H1 (cell line): ENCODE measurements at places on chromosomes 16 and 17. TPM values are rescaled to one million over a fixed set of nuclear protein-coding genes. Genes with fewer than 3 reads are reported as not detected.

DNA sequence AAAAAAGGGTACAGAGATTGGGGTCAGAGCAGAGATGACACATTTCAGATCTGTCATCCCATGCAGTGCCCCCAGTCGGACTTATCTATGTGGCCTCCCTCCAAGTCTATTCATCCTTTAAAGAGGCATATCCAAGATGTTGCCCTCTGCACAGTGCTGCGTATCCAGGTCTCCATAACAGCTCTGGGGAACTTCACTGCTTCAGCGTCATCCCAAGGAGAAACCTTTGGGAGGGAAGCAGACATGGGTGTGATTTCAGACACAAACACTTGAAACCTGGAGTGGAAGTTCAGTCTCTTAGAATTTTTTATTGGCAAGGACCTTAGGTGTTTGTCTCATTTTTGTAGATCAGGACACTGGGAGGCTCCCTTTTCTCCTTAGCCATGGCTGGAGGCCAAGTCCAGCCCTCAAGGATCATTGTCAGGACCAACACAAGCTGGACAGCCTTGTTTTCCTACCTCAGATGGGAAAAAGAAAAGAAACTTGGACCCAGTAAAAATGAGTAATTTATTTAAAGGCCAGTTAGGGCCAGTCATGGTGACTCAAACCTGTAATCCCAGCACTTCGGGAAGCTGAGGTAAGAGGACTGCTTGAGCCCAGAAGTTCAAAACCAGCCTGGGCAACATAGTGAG is 23.9 kb upstream of the NLK start:
- no peak for DNase-seq
- H3K4me3 ChIP-seq: no peak overlapping the region
- H3K36me3 ChIP-seq: no peaks in the 10 kb centered on the region
- no peaks in the 10 kb centered on the region for H3K4me1 ChIP-seq

DNA sequence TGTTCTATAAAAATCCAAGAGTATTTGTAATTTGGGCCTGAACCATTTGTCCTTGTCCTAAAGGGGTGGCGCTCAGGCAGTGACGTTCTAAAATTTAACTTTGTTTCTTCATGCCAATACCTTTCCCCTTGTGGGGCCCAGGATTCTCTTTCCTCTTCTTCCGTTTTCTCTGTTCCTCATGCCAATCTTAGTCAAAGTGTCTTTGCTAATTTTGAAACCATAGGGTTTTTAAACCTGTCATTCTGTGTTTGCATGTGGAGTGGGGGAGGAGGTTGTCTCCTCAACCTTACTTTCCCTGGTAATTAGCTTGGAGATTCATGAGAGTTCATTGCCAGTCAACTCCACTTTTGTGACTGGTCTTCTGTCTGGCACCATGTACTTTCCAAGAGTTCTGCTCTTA is 337.1 kb downstream of the MAF start:
- DNase-seq: no peak
- H3K36me3 ChIP-seq: no peaks in the 10 kb centered on the region
- H3K27me3 ChIP-seq: no peaks in the 10 kb centered on the region
- H3K4me1 ChIP-seq: no peaks in the 10 kb centered on the region
- H3K4me3 ChIP-seq: no peak overlapping the region

DNA sequence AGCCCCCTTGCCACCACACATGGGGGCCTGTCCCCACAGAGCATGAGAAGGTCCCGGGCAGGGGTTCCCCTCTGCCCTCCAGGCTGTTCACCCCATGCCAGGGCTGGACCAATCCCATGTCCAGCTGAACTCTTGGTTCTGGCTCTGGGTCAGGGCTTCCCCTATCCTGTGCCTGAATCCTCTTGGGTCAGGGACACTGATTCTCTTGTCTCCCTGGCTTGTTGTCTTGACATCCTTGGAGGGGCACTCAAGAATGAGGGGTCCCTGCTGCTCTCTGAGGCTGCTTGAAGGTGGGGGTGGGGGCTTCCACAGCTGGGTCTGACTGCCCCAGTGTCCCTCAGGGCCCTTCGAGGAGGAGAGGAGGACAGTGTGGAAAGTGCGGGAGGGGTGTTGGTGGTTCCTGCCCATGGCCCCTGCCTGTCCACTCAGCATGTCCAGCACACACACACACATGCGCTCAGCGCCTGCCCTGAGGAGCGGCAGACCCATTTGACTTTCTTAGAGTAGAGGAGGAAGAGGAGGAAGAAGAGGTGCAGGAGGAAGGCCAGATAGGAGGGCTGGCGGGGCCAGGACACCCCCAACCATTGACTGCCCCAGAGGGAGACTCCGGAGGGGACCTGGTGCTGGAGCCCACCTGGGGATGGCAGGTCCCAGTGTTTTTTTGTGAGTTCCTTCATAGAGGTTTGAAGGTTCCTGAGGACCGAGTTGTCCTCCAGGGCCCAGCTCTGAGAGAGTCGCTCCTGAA is 47.0 kb downstream of the TNFRSF13B start:
- H3K4me1 ChIP-seq: 0 out of 2 replicates have a peak, but pooled peaks cover 4% of the 10 kb centered on the region
- DNase-seq: no peak
- H3K36me3 ChIP-seq: no peaks in the 10 kb centered on the region
- H3K27ac ChIP-seq: no peak overlapping the region
- H3K27me3 ChIP-seq: no peaks in the 10 kb centered on the region

GRCh38 chr17:41864836-41865595 is at the start of gene KLHL11:
KLHL11 (minus strand) TSS chr17:41865423; CDS start chr17:41865370, 53 bp downstream.
- H3K27me3 ChIP-seq: no peaks in the 10 kb centered on the region
- H3K4me3 ChIP-seq: peak within 1 kb of the TSS; percentile 91
- H3K36me3 ChIP-seq: peaks cover 11% of the 10 kb centered on the region

DNA sequence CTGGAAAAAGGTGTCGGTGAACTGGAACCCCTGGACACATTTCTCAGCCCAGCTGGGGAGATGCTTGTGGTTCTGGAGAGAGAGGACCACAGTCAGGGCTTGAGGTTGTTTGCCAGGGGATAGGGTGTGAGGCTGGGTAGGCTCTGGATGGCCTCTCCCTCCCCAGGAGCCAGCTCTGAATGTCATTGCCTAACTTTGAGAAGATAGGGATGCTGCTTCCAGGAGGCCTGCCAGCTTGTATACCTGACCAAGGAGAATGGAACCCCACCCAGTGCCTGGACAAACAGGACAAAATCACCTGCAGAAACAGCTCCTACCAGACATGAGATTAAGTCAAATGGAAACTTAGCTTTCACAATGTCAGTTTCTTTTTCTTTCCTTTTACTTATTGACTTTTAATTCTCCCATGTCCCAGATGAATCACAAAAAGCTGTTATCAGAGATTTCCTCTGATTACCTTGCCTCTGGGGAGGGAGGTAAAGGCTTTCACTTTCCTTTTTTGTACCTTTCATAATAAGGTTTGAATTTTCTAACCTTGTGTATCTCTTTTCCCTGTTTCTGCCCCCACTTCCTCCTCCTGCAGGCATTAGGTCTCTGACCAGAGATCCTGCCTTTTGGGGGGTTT is 29.8 kb upstream of the PLLP start:
- no peaks in the 10 kb centered on the region for H3K27me3 ChIP-seq
- no peak for DNase-seq
- peaks cover 3% of the 10 kb centered on the region; the same call in 1 of the 2 replicates for H3K4me1 ChIP-seq
- no peak overlapping the region for H3K4me3 ChIP-seq
- H3K36me3 ChIP-seq: no peaks in the 10 kb centered on the region
- no peak overlapping the region for H3K27ac ChIP-seq

- H3K27me3 ChIP-seq: no peaks in the 10 kb centered on the region
- peaks cover 7% of the 10 kb centered on the region for H3K4me1 ChIP-seq
- peak; percentile 56 for DNase-seq
- H3K27ac ChIP-seq: no peak overlapping the region
These were observed 90.3 kb downstream of the KATNIP start for GRCh38 chr16:27640277-27640600.

DNA sequence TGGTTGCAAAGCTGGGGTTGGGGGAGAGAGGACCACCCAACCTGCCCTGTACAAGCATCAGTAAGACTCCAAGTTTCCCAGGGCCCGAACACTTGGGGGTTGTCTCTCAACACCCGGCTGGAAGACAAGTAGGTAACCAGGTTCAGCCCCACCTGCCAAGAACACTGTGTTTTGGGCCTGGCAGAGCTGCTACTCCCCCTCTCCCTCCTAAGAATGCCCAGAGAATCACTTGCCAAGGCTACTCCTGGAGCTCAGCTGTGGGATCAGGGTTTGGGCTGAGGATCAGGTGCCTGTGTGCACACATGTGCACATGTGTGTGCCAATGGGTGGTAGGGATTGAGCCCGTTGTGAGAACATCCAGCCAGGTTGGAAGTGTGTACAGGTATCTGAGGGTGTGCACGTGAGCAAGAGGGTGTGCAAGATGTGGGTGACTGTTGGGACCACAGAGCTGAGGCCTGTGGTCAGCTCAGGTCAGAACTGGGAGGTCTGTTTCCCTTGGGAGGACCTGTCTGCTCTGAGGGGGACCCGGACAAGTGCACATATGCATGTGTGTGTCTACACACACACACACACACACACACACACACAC is 2.3 kb downstream of the HSD11B2 start:
- peaks cover 9% of the 10 kb centered on the region; the same call in 1 of the 2 replicates for H3K36me3 ChIP-seq
- H3K27ac ChIP-seq: no peak overlapping the region
- H3K27me3 ChIP-seq: no peaks in the 10 kb centered on the region
- DNase-seq: no peak
- H3K4me3 ChIP-seq: no peak overlapping the region

DNA sequence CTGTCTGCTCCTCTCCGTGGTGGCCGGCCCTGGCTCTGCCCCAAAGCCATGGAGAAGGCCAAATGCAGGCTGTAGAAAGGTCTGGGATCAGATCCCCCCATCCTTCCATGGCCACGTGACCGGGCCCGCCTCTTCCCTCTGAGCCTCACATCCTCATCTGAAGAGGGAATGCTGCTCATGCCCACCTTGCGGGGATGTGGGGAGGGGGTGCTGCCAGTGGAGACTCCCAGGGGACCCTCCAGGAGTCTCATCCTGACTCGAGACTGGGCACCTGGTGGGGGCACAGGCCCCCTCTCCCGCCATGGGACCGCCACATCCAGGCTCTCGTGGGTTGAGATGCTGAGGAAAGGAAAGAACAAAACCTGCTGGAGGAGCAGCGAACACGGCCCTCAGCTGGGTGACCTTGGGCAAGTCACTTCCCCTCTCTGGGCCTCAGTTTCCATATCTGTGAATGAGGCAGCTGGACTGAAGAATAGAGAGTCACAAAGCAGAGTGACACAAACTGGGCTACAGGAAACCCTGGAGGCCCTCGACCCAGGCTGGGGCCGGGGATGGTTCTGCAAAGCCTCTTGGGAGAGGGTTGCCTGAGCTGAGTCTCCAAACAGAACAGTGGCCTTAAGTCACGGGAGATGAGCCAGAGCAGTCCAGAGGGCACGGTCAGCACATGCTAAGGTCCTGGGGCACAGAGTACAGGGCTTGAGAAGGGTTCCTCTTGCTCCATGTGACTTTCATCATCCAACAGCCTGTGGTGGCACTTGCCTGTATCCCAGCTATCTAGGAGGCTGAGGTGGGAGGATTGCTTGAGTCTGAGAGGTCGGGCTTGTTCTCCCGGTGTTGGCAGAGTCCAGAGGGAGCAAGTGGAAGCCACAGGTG is 30.1 kb downstream of the SOCS1 start:
- no peak for DNase-seq
- H3K27ac ChIP-seq: no peak overlapping the region
- no peaks in the 10 kb centered on the region for H3K4me1 ChIP-seq
- no peaks in the 10 kb centered on the region for H3K36me3 ChIP-seq
- H3K27me3 ChIP-seq: no peaks in the 10 kb centered on the region

DNA sequence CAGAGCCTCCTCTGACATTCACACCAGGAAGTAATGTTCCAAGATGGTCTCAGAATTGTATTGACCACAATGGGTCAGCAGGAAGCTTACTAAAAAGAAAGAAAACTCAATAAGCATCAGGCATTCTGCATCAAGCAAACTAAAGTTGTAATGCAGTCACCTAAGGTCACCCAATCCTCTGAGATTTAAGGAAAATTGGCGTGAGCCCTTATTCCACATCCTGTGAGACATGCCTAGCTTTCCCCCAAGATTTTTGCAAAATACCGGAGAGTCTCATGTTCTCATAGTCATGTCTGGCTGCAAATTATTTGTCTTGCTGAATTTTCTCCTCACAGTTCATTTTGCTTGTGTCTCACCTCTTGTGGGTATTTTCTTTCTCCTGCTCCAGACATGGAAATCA is 417.1 kb upstream of the SOX9 start:
- H3K4me1 ChIP-seq: no peaks in the 10 kb centered on the region
- H3K27ac ChIP-seq: no peak overlapping the region
- no peak overlapping the region for H3K4me3 ChIP-seq
- no peaks in the 10 kb centered on the region for H3K27me3 ChIP-seq
- DNase-seq: no peak
- H3K36me3 ChIP-seq: no peaks in the 10 kb centered on the region

DNA sequence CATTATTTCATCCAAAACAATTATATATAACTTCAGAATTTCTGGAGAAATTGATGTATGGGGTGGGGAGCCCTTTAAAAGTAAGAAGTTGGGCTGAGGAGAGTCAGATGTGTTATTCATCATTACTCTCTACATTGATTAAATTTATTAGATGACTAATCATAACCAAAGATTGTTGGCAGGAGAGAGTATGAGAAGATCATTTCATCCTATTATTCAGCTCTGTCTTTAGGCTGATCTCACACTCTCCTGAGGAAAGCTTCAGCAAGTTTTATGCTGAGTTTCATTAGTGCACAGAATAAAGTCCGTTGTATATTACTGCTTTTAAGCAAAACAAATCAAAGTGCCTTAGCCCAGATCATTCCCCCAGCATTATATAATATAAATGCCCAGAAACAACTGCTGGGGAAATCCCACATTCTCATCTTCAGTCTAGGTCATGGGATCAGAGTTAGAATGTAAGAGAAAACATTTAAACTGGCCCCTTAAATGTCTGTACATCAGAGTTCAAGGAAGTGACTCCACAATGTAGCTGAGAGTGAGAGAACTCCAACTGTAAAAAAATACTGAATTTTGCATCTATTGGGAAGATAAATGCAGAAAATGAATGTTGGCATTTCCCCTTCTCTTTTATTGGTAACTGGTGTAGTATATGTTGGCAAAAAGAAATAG is 130.1 kb upstream of the HLF start:
- H3K27ac ChIP-seq: no peak overlapping the region
- no peak for DNase-seq
- H3K4me1 ChIP-seq: no peaks in the 10 kb centered on the region
- no peaks in the 10 kb centered on the region for H3K27me3 ChIP-seq
- H3K4me3 ChIP-seq: no peak overlapping the region

- peaks cover 2% of the 10 kb centered on the region for H3K4me1 ChIP-seq
- no peaks in the 10 kb centered on the region for H3K27me3 ChIP-seq
- no peaks in the 10 kb centered on the region for H3K36me3 ChIP-seq
- no peak for DNase-seq
- H3K4me3 ChIP-seq: no peak overlapping the region
These were observed 187.0 kb downstream of the SEC14L1 start for GRCh38 chr17:77327566-77328464.

GRCh38 chr17:9669551-9670008 is 24.3 kb downstream of the USP43 start:
- no peaks in the 10 kb centered on the region for H3K27me3 ChIP-seq
- H3K27ac ChIP-seq: no peak overlapping the region
- no peaks in the 10 kb centered on the region for H3K36me3 ChIP-seq
- H3K4me1 ChIP-seq: no peaks in the 10 kb centered on the region

The KRTAP4-6 gene
- not detected in 2 replicates for total RNA-seq

The ZNF423 gene
- 52.3 and 55.0 TPM in 2 replicates for total RNA-seq

The SLC16A13 gene
- 4.7 and 5.8 TPM in 2 replicates for total RNA-seq
